ENCODE measurements at places on chromosomes 11 and 22. TPM values are rescaled to one million over a fixed set of nuclear protein-coding genes. Genes with fewer than 3 reads are reported as not detected.

TTC36 gene
- total RNA-seq: 1.1 TPM

NRGN gene
- 30.7 TPM for total RNA-seq

- no peaks in the 10 kb centered on the region for H3K4me1 ChIP-seq
- H3K27ac ChIP-seq: no peak overlapping the region
- no peak for DNase-seq
- no peaks in the 10 kb centered on the region for H3K36me3 ChIP-seq
- H3K4me3 ChIP-seq: peak overlapping the region; percentile 54
- peaks cover 5% of the 10 kb centered on the region for H3K27me3 ChIP-seq
Observed at GRCh38 chr22:26586556-26587325, 3.2 kb downstream of the TPST2 start.

CTSW gene
- total RNA-seq: not detected

DNA sequence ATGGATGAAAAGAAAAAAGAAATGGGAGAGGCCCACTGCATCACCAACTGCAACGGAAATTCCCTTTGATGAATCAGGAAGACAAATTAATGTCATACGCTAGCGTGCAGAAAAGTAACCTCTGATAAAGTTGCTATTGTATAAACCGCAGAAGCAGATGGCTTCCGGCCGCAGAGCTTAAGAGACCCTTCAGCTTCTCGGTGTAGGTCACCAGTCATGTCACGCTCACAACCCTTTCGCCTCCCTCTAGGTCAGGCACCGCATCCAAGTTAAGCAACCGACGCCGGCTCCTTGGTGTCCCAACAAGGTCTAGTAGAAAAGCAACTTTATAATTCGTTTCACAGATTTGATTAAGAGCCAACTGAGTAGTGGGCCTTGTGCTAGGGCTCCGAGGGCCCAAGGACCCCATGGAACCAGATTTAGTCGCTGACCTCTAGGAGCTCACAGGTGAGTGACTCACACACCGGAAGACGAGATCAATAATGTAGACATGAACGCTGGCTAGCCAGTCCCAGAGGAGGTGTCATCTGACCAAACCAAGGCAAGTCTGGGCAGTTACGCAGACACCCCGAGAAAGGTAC, 1.2 kb upstream of the ZFP91 start:
- peak overlapping the region; percentile 100 for H3K27ac ChIP-seq
- H3K36me3 ChIP-seq: no peaks in the 10 kb centered on the region
- H3K27me3 ChIP-seq: peaks cover 3% of the 10 kb centered on the region
- peaks cover 41% of the 10 kb centered on the region for H3K4me1 ChIP-seq

Measured in neural crest cell (in vitro differentiated cells).